ENCODE measurements at places on chromosomes 4 and X.

- no peak for DNase-seq
These were observed 9.8 kb upstream of the FOXO4 start for GRCh38 chrX:71085900-71086299.

DNA sequence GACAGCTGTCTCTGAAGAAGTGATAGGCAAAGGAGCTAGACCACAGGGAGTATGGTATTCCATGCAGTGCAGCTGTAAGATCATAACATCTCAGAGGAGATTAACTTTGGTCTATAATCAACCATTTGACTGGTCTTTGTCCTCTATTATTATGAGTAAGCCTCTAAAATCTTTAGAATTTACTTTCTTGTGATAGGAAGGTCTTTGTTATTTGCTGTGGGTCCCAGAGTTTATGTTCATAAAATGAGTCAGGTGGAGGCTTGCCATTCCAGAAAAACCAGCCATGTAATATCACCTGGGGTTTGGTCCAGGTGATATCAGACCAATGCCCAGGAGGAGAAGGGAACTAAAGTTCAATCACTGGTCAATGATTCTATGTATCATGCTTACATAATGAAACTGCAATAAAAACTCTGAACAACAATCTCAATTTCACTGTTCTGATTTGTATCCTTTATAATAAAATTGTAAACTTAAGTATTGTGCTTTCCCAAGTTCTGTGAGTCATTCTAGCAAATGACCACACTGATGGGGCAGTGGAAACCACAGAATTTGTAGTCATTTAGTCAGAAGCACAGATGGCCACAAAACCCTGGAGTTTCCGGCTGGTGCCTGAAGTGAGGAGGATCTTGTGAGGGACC, 239.6 kb upstream of the TRAM1L1 start:
- no peak for DNase-seq

DNA sequence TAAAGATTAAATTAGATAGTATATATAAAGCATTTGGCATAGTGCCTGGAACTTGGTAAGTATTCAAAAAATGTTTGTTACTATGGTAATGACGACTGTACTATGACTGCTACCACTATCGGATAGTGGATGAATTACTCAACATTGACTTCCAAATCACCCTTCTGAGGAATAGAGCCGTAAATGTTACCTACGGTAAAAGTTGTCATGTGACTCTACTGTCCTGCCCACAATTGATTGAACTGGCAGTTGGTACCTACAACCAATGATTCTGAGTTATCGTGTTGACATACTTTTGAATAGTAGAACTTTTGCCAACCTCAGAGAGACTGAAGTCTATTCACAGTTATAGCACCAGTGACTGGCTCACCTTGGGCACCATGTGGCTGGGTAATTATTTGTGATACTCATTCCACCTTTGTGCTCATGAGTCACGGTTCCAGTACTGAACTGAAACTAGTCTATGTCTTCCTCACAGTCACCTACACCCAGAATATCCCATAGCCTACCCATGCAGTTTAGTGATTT, 185.5 kb upstream of the PITX2 start:
- no peak for DNase-seq

DNA sequence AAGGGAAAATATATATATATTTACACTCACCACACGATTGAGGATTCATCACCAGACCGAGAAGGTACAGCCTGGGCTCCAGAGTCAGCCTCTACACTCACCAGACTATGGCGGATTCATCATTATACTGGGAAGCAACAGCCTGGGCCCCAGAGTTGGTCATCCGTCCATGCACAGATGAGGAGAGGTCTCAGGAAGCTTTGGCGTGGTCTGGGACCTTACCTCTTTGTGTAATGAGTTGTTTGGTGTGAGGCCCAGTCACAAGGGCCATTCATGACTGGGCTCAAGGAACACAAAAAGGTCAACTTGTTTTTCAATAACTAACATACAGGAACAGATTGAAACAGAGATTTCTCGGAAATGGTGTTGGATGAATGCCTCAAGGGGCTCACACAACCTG, 926.1 kb downstream of the FAM133A start:
- DNase-seq: no peak

DNA sequence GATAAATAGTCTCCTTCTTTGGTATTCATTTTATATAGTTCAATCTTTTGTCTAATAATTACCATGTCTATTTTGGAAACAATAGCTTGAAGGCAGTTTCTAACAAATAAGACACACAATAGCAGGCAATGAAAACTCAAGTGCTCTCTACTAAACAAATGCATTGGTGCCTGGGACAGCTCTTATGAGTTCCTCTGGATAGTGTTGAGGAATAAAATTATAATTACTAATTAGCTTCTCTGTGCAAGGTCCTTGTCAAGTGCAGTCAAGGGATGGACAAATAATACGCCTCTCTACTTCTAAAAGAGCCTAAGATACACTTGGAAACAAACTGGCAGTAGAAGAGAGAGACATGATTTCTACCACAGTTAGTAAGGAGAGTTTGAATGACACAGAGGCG, 229.0 kb upstream of the GLRA2 start:
- no peak for DNase-seq

DNA sequence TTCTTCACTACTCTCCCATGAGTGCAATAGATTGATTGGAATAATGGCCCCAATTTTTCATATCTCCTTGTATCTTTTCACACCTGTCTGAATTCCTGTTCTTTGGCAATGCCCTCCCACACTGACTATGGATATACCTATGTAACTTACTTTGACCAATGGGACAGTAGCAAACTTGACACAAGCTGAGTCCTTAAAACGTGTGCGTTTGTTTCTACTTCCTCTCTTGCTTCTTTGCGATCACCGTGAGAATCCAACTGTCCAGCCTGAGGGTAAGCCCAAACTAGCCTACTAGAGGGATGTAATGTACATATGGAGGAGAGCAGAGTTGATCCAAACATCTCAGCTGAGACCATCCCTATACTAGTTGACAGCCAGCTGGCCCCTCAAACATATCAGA, 19.3 kb downstream of the TEC start:
- no peak for DNase-seq

DNA sequence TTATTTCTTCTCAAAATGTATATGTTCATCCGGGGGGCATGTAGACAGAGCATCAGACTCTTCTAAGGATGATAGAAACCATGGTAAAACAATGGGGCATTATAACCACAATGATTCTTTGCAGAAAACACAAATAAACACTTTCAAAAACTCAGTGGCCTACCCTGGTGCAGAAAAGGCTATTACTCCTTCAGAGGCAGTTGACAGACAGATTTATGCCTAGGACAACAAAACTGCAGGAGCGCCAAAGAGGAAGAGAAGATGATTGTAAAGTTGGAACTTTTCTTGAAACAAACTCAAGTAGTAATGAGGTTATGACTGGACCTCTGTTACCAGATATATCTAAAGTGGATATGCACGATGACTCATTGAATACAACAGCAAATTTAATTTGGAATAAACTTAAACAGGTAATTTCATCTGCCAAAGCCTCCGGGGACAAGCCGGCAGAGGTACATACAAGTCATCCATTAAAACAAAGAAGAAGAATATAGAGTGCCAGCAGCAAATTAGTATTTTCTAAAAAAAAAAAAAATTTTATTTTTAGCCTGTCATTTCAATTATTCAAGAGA, 1068.4 kb upstream of the INTU start:
- DNase-seq: no peak

- DNase-seq: no peak
These were observed 37.7 kb downstream of the PTCHD1 start for GRCh38 chrX:23372220-23372902.

GRCh38 chr4:73018595-73018994, 50.9 kb downstream of the COX18 start:
- DNase-seq: no peak

DNA sequence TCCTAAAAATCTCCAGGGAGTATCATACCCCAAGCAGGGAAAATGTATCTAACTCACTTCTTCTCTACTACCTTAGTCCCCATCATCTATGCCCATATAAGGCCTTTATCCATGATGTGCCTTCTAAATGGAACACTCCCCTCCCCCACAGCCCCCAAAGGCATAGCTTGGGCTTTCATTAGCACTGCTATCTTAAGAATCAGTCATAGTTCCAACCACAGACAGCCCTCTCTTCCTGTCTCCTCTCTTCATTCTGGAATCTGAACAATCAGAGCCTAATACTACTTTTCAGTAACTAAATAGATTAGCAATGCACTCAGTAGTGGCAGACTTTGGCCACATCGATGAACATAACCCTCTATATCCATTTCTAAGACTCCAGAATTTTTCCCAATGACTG, 313.2 kb upstream of the DKK2 start:
- no peak for DNase-seq

- no peak for DNase-seq
These were observed 740 bp upstream of the NPY2R start for GRCh38 chr4:155207534-155208257.

Data from posterior cingulate gyrus (tissue), 11 donors.